ENCODE measurements at places on chromosomes 5 and 9.
A peak's percentile ranks its signal among the peaks of the same experiment; 100 is the strongest.

GRCh38 chr5:80268916-80269315 is 13.1 kb upstream of the SERINC5 start:
- no peak for DNase-seq

- no peak for DNase-seq
These were observed 9.4 kb downstream of the CCDC127 start for GRCh38 chr5:208449-209114.

DNA sequence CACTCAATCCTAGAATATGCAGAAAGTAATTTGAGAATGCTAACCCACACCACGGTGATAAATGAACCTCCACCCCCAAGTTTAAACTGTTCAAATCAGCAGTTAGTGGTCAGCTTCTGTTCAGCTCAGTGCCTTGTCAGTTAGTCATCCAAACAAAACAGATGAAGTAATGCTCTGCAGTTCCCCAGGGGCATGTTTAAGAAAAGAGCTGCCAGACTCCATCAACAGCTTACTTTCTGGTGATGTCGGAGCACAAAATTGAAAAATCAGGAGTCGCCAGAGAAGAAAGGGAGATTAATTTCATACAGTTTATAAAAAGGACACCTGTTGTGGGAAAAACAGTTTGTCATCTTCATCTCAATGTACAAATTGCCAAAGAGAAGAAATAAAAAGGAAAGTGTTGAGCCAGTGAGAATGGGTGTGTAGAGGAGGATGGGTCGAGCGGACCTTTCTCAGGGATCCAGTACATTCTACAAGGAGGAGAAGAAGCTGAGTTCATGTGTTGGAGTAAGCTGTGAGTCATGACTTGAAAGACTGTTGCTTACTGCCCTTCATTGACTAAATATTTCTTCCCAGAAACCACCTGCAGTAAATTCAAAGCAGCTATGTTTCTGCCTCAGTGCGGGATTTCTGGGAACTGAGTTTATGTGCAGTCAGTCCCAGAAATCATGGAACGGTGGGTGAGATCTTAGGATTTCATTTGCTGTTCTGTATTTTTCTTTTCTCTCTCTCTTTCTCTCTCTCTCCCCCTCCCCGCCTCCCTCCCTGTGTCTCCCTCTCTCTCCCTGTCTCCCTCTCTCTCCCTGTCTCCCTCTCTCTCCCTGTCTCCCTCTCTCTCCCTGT is 13.7 kb downstream of the TRIO start:
- no peak for DNase-seq

- DNase-seq: no peak
These were observed 491.9 kb upstream of the TUSC1 start for GRCh38 chr9:26170190-26170589.

- DNase-seq: no peak
These were observed 138.4 kb upstream of the DMRTA1 start for GRCh38 chr9:22308177-22308576.

- DNase-seq: no peak
These were observed 84.8 kb downstream of the GTF3C4 start for GRCh38 chr9:132755096-132755495.

- DNase-seq: no peak
These were observed 435.6 kb downstream of the EFNA5 start for GRCh38 chr5:107235167-107235566.

DNA sequence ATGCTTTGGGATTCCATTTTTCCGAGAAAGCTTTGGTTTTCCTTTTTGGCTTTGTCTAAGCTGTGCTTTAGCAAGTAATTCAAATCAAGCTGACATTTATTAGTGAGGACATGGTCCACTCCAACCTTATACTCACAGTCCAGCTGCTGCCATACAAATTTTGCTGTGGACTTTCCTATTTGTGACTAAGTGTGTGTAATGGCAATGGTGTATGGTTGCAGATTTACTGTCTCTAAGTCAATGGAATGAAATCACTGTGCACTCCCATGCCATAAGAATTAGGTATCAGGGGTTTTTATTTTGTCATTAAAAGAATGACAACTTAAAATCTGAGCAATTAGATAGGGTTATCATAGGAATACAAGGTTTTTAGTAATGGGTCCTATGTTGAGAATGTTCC is 530.0 kb downstream of the CCDC171 start:
- DNase-seq: no peak

- peak; percentile 46 for DNase-seq
These were observed 1.0 kb upstream of the MEF2C start for GRCh38 chr5:88883836-88884607.

DNA sequence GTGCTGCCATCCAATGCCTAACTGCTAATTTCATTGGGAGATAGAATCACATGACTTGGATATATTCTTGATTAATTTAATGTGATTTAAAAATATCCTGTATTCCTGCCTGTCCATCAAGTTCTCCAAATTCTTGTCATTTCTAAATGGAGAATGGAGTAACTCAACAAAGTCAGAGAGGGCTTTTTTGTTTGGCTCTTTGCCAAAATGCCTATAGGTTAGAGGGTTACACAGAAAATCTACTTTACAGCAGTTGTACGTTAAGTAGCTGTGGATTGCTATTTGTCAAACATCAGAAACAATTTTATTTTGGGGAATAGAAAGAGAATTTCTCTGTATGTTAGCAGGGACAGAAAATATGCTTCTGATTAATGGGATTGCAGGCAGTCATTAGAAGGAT is 5.9 kb downstream of the PIK3R1 start:
- no peak for DNase-seq

DNA sequence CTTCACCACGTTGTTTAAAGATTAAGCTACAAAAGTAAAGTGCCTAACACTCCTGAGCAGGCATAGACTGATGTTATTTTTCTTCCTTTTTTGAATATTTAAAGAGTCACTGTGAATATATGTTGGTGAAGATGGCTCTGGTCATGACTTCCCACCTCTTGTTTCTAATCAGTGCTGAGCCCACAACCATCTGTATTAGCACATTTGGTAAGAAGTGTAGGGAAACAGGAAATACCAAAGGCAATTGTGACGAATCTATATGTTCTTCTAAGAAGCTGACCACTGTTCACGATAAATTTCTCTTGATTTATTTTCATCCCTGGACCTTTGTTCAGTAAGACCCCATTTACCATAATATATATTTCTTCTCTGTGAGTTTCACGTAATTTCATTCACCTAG is 108.3 kb upstream of the PCA3 start:
- DNase-seq: no peak

GRCh38 chr9:132813115-132813771 is 64.8 kb downstream of the AK8 start:
- no peak for DNase-seq

DNA sequence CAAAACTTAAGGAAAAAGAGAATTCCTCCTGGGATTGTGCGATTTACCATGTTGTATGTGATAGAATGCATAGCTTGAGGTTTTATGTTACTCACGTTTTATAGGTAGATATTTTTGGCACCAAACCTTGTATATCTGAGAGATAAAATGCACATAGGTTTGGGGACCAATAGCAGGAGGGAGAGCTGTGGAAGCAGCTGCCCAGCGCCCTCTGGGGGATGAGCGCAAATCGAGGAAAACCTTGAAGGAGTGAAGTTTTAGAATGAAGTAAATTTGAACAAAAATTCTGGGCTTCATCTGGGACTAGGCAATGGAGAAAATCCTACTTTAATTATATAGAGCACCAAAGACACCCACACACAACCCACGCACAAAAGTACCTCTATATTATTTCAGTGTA is 197.0 kb downstream of the ADCY2 start:
- DNase-seq: peak; percentile 18

- no peak for DNase-seq
These were observed 633.4 kb downstream of the PSAT1 start for GRCh38 chr9:78930281-78930680.

DNA sequence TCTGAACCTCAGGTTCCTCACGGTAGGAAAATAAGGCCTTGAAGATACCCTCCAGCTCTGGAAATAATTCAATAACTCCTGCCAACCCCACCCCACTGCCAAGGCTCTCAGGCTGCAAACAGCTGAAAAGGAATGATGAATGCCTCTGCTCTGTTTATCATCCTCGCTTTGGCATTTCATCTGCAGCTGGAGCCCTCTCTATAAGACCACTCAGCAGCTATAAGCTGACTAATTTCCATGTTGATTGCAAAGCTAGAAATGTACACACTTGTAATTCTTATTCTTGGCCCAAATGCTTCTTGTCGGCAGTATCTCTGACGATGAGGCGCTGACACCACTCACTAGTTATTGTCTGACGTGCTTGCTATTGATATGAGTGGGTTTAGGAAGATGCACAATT is 408.4 kb upstream of the NMUR2 start:
- DNase-seq: peak; percentile 52

- DNase-seq: peak; percentile 53
These were observed 661 bp downstream of the PDCL start for GRCh38 chr9:122827761-122828093.

DNA sequence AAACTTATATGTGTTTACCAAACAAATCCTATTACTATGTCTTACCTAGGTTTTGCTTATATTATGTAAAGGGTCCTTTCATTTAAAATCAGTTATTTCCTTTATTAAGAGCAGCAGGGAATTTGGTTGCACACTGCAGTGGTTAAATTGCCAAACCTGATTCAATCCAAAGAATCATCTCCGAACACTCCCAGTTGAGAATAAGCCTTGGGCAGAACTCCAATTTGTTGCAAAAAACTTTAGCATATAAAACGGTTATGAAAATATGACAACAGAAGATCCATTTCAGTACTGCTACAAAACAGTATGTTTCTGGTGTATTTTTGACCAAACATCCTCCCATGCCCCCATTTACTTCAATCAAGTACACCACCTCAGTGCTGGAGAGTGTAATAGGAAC is 587.0 kb upstream of the GRAMD2B start:
- DNase-seq: no peak

DNA sequence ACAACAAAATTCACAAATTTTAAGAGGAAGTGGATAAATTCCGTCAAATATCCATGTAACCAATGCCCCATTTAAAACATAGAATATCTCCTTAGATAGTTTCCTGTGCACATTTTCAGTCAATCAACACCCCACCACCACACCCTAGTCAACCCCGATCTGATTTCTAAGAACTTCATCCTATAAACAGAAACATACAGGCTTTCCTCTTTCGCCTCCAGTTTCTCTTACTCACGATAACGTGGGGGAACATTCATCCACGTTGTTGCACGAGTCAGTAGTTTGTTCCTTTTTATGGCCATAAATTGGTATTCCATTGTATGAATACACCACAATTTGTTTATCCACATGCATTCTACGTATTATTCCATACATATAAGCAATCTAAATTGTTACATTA is 35.6 kb upstream of the TRIO start:
- no peak for DNase-seq

DNA sequence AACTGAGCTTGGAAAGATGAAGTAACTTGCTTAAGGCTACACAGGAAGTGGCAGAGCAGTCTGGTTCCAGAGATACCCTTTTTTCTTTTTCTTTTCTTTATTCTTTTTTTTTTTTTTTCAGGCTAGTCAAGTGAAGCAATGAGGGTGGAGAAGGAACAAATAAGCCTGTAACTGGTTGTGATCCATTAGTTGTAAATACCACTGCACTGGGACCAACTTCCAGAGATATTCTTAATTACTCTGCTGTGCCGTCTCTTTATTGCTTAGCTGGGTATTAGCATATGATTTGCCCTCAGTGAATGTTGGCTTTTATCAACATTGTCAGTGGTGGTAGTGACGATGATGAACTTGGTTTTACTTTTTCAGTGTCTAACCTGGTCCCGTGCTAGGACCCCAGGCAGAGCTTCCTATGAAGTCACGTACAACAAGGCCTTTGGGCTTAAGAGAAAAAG is 26.7 kb downstream of the LNPEP start:
- DNase-seq: no peak

GRCh38 chr9:124437086-124437485 is 13.2 kb upstream of the ADGRD2 start:
- peak; percentile 57 for DNase-seq

DNA sequence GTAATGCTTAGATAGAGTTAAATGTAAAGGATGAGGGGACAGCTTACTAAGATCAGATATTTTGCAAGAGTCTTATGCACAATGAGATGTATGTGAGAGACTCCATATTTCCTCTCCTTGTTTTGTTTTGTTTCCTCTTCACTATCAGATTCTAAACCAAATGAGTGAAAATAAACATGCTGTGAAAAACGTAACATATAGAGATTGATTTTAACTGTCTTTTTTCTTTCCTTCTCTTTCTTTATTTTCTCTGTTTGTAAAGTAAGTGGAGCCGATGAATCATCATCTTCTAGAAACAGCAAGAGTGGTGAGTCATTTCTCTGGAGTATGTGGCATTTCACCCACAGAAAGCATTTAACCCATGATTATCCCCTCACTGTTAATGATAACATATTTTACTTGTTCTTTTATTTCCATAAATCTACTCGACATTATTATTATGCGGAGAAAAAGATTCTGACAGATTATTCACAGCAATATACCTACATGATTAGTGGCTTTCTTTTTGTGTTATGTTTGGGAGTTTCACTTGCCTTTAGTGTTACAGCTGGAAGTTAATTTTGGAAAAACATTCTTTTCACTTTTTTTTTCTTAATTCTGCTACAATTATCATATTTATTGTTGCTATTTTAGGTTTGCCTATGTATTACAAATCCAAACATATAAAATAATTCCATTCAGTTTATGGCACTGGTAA is 2.1 kb upstream of the ANXA1 start:
- DNase-seq: no peak

GRCh38 chr9:136084063-136084944 is 10.8 kb downstream of the NACC2 start:
- no peak for DNase-seq

GRCh38 chr5:179119415-179120170 is 59.4 kb downstream of the ZNF354C start:
- no peak for DNase-seq

- DNase-seq: no peak
These were observed 5.1 kb downstream of the SECISBP2 start for GRCh38 chr9:89323390-89323789.

- no peak for DNase-seq
These were observed 136.8 kb downstream of the TENT4A start for GRCh38 chr5:6850106-6850432.

GRCh38 chr9:103485138-103485537 is 490.0 kb downstream of the CYLC2 start:
- DNase-seq: no peak

GRCh38 chr5:178595150-178595549 is 5.0 kb upstream of the COL23A1 start:
- DNase-seq: no peak

GRCh38 chr5:172107571-172107970 is 80.5 kb downstream of the STK10 start:
- no peak for DNase-seq

DNA sequence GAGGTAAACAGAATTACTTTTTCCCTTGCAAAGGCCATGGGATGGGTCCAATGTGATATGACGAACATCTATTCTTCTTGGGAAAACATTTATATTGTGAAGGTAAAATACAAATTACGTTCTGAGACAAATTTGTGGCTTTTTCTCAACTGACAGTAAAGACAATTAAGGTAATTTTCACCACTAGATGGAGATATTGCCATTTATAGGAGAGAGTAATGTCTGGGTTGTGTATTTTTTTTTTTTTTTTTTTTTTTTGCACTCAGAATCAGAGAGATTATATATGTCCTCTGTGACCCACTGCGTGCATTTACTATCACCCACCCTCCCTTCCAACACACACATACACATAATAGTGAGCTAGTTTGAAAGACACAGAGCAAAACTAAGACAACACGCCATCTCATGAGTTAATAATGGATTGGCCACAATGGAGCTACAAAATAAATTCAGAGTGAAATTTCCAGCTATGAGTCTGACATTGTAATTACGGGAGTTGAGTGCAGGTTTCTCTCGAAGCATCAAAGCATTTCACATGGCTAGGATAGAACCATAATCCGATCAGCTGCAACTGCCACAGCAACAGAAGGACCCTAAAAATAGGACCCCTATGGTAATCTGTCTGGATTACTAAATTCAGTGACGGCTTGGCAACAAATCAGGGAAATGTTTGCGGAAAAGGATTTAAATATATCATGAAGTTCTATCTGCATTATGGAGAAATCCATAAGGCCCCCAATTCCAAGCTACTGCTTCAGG is 49.2 kb downstream of the ANXA1 start:
- DNase-seq: peak; percentile 13

All from NCI-H345 (cell line).